ENCODE measurements at places on chromosomes 1 and 21.
A peak's percentile ranks its signal among the peaks of the same experiment; 100 is the strongest.

- DNase-seq = peak; percentile 48
Observed at GRCh38 chr21:33931799-33932390, 16.3 kb upstream of the ATP5PO start.

GRCh38 chr1:18154430-18155194 is 47.0 kb downstream of the IGSF21 start:
- DNase-seq = no peak

DNA sequence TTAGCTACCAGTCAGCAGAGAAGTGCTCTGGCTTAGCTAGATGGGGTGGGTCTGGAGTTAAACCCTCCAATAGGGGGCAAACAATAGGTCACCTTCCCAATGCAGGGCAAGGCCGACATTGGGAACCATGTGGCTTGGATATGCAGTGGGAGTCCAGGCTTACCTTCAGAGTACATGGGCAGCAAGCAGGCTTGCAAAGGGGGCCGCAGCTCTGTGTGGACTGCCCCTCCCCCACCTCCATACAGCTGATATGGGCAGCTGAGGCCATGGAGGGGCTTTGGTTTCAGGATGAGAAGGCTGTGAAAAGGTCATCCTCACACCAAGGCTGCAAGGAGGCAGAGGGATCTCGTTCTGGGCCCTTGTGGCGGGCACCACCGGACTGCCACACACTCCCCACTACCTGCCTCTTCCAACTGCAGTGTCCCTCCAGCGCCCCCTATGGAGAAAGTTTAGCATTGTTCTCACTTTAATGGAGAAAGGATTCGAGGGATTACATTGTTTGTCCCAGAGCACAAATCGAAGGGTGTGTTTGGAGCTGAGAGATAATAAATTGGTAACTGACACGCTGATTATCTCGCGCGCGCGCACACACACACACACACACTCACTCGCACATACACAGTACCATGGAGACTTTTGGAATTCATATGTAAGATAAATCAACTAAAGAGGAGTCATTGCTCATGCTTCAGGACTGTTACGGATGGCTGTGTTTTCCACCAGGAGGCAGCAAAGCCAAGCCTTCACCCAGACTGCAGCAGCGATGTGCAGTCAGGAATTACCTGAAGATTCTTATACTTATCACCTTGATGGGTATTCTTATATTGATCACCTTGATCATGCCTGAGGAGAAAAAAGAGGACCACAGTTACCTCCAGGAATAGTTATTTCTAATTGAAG is 7.0 kb upstream of the SMCP start:
- DNase-seq = peak; percentile 2

DNA sequence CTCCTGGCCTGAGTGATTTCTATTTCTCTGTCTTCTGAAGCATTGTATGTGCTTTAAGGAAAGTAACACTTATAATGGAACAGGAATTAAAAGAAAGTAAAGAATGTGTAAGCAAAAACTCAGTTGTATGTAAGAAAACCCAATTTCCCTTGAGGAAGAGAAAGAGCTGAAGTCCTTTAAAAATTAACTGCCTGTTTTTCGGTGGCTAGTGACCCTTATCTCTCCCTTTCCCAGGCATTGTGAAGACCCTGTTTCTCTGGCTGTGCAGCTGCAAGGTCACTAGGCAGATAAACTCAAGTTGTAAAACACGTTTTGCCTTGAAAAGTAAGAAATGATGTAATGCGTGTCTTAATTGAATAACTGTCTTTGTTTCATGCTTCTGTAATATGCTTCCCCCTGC is 8.5 kb downstream of the MYOM3 start:
- DNase-seq = no peak

DNA sequence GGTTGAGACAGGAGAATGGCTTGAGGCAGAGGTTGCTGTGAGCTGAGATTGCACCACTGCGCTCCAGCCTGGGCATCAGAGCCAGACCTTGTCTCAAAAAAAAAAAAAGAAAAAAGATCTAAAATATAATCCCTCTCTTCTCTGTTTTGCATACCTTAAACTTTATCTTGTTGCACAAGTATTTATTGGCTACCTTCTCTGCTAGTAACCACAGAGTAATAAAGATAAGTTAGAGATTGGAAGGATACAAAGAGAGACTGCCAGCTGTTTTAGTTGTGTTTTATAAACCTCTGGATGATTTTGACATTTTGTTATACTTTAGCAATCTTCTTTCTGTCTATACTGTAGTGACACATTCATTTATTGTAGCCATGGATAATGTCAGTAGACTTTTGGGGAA is 27.7 kb downstream of the AGO3 start:
- DNase-seq = no peak
